Pancreas (tissue), 10 donors: ENCODE measurements at places on chromosomes 5 and 9.

DNA sequence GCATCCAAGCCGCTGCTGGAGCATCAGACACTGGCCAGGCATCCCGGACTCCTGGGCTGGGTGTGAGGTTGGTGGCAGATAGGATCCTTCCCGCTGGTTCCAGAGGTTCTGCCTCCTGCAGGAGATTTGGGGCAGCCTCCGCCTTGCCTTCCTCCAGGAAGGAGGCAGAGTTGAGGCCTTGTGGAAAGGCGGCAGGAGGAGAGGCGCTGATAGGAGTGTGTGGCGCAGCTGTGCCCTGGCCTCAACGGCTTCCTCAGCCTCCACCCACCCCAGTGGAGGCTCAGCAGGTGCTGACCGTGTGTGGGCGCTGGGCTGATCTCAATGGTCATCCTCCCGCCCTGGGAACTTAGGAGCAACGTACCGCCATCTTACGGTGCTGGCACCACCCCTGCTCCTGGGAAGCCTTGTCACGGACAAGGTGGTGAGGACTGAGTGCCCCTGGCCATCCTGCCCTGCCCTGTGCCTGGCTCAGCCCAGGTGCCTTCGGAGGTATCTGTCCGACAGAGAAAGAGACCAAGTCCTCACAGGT is 10.2 kb downstream of the NCS1 start:
- no peak for DNase-seq
- H3K4me3 ChIP-seq = no peak overlapping the region
- no peaks in the 10 kb centered on the region for H3K4me1 ChIP-seq

DNA sequence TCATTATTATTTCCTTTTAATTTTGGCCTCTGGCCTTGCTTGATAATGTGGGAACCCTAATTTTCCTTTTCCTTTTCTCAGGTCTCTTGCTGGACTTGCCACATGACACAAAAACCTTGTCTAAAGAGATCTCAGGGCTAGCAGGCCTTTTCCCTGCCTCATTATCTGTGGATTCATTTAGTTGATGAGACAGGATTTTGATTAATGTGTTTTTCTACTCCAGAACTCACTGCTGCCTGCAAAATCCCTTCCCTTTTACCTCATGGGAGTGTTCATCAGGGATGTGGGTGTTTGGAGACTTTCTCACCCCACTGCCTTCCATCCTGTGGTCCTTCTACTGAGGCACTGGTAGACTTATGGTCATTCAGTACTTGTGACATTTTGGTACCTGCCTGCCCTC is 56.2 kb upstream of the MAMDC2 start:
- no peaks in the 10 kb centered on the region for H3K27me3 ChIP-seq
- H3K36me3 ChIP-seq = no peaks in the 10 kb centered on the region
- no peak overlapping the region for H3K27ac ChIP-seq
- no peak overlapping the region for H3K4me3 ChIP-seq
- H3K4me1 ChIP-seq = no peaks in the 10 kb centered on the region

GRCh38 chr5:55231919-55232270 is 1.5 kb downstream of the CCNO start:
- no peaks in the 10 kb centered on the region for H3K36me3 ChIP-seq
- no peak for DNase-seq
- peak overlapping the region; percentile 55 for H3K4me3 ChIP-seq
- peak overlapping the region; percentile 90 for H3K27ac ChIP-seq
- no peaks in the 10 kb centered on the region for H3K27me3 ChIP-seq
- no peaks in the 10 kb centered on the region for H3K4me1 ChIP-seq

DNA sequence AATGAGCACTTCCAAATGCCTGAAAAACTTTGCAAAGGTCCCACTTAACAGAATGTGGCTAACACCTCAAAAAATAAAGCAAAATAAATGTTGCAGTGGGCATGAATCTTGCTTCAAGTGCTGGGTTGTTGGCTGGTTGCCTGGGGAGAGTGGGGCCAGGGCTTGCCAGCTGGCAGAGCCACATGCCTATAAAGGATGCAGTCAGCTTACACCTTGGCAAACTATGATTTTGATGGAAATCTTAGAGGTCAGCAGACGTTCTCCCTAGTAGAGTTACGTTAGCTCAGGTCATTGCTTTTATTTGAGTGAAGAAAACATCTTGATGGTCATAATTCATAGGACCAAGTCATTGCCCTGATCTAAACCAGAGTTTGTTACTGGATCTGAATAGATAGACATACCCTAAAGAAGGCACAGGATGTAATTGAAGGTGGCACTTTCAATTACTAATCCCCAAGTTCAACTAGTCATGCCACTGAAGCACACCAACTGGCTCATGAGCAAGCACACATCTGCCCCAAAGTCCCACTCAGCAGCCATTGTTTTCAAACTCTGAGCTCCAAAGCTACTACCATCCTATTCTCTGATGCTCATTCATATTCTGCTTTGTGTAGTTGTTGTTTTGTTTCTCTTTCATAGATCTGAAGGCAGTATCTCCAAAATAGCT is 51.2 kb upstream of the ZSWIM6 start:
- H3K27me3 ChIP-seq = no peaks in the 10 kb centered on the region
- H3K4me1 ChIP-seq = peaks cover 12% of the 10 kb centered on the region
- H3K27ac ChIP-seq = no peak overlapping the region
- no peak overlapping the region for H3K4me3 ChIP-seq
- peak; percentile 71 for DNase-seq
- H3K36me3 ChIP-seq = no peaks in the 10 kb centered on the region

- no peaks in the 10 kb centered on the region for H3K4me1 ChIP-seq
- H3K27ac ChIP-seq = no peak overlapping the region
- no peaks in the 10 kb centered on the region for H3K27me3 ChIP-seq
- no peak for DNase-seq
- no peak overlapping the region for H3K4me3 ChIP-seq
Observed at GRCh38 chr5:67805666-67806348, 409.7 kb upstream of the PIK3R1 start.

DNA sequence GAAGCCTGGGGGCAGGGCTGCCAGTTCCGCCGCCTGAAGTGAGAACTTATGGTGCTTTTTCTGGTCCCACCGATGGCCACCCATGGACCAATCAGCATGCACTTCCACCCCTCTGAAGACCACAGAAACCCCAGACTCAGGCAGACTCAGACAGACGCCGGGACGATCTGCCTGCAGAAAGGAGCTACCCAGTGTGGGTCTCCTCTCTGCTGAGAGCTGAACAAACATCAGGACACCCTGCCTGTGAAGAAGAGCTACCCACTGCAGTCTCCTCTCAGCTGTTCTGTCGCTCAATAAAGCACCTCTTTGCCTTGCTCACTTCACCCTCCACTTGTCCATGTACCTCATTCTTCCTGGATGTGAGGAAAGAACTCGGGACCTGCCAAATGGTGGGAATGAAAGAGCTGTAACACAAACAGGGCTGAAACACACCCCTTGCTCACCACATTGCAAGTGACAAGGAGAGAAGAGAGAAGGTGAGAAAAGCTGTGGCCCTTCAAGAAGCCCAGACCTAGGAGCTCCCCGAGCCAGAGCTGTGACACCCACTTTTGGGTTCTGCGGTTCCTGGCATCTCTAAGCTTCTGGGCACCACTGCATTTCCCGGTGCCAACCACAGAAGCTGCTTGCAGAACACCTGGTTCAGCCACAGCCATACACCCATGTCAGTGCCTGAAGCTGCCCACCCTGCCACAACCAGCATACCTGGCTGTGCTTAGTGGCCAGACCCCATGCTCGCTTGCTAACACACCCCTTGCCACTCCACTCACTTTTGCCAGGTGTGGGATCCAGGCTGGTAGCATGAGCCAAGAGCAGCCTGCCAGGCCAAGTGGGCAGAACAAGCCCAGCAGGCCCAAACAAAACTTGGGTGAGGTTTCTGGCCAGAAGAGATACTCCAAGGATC is 114.3 kb upstream of the TSLP start:
- DNase-seq = peak; percentile 31
- no peaks in the 10 kb centered on the region for H3K27me3 ChIP-seq
- no peak overlapping the region for H3K4me3 ChIP-seq
- H3K4me1 ChIP-seq = no peaks in the 10 kb centered on the region

GRCh38 chr5:173915310-173916014 is 27.3 kb downstream of the CPEB4 start:
- no peak overlapping the region for H3K4me3 ChIP-seq
- H3K4me1 ChIP-seq = peaks cover 19% of the 10 kb centered on the region
- no peak overlapping the region for H3K27ac ChIP-seq
- no peak for DNase-seq
- no peaks in the 10 kb centered on the region for H3K27me3 ChIP-seq

DNA sequence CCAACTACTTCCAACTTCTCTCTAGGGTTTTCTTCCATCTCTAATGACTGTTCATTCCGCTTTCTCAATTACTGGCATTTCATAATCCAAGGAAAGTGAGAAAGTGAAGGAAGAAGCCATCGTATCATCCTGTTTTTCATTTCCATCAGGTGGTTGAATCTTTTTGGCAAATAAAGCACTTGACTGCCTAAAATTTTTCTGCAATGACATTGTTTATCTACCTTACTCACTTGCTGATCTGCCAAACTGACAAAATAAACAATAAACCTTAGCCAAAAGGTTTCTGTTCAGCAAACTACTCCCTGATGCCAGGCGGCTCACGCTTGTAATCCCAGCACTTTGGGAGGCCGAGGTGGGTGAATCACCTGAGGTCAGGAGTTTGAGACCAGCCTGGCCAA is 18.4 kb downstream of the FNBP1 start:
- no peaks in the 10 kb centered on the region for H3K27me3 ChIP-seq
- no peak overlapping the region for H3K27ac ChIP-seq
- DNase-seq = no peak
- no peak overlapping the region for H3K4me3 ChIP-seq
- H3K4me1 ChIP-seq = no peaks in the 10 kb centered on the region
- H3K36me3 ChIP-seq = no peaks in the 10 kb centered on the region

GRCh38 chr5:73312146-73312871 is 136.3 kb downstream of the FOXD1 start:
- no peak overlapping the region for H3K4me3 ChIP-seq
- H3K4me1 ChIP-seq = no peaks in the 10 kb centered on the region
- no peak overlapping the region for H3K27ac ChIP-seq

DNA sequence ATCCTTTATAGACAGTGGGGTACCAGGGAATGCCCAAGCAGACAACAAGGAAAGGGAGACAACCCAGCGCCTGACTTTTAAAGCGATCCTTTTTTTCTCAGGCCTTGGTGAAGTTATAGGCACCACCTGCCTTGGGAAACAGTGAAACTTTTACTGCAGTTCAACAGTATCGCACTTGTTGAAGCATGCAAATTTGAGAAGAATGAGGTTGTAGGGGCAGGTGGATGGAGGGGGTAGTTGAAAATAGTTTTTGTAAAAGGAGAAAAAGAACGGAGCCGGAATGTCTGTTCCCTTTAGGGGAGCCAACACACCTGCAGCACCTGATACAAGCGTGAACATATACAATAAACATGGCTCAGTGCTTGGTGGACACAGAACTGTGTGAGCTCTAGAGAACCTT is 190.2 kb upstream of the NR3C1 start:
- no peaks in the 10 kb centered on the region for H3K36me3 ChIP-seq
- DNase-seq = no peak
- H3K4me3 ChIP-seq = no peak overlapping the region
- no peak overlapping the region for H3K27ac ChIP-seq

- no peaks in the 10 kb centered on the region for H3K36me3 ChIP-seq
Observed at GRCh38 chr5:126849101-126849678, 72.3 kb downstream of the LMNB1 start.

DNA sequence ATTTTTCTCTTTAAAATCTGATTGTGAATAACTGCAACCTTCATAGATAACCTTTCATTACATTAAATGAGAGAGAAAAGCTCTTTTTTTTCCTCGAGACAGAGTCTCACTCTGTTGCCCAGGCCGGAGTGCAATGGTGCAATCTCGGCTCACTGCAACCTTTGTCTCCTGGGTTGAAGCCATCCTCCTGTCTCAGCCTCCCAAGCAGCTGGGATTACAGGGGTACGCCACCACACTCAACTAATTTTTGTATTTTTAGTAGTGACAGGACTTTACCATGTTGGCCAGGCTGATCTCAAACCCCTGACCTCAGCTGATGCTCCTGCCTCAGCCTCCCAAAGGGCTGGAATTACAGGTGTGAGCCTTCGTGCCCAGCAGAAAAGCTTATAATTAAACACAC is 69.9 kb upstream of the ERBIN start:
- DNase-seq = no peak
- no peaks in the 10 kb centered on the region for H3K27me3 ChIP-seq
- H3K36me3 ChIP-seq = no peaks in the 10 kb centered on the region
- H3K27ac ChIP-seq = no peak overlapping the region
- H3K4me3 ChIP-seq = no peak overlapping the region

DNA sequence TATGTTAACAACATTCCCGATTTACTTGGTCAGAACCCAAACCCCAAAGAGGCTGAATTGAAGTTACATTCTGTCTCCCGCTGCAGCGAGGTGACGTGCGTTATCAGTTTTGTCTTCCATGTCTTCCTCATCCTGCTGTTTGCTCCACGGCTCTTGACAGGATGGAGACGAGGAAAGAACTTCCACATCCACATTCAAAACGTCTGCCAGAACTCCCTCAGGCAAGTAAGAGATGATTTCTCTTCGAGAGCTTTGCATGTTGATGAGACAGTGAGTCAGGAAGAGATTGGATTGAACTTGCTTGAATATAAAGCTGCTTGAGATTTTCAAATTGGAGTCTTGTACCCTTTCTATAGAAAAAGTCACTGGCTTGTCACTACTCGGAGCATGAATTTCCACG is 242.6 kb downstream of the AUH start:
- H3K36me3 ChIP-seq = no peaks in the 10 kb centered on the region
- H3K27me3 ChIP-seq = no peaks in the 10 kb centered on the region
- H3K4me1 ChIP-seq = no peaks in the 10 kb centered on the region
- H3K4me3 ChIP-seq = no peak overlapping the region
- H3K27ac ChIP-seq = no peak overlapping the region

DNA sequence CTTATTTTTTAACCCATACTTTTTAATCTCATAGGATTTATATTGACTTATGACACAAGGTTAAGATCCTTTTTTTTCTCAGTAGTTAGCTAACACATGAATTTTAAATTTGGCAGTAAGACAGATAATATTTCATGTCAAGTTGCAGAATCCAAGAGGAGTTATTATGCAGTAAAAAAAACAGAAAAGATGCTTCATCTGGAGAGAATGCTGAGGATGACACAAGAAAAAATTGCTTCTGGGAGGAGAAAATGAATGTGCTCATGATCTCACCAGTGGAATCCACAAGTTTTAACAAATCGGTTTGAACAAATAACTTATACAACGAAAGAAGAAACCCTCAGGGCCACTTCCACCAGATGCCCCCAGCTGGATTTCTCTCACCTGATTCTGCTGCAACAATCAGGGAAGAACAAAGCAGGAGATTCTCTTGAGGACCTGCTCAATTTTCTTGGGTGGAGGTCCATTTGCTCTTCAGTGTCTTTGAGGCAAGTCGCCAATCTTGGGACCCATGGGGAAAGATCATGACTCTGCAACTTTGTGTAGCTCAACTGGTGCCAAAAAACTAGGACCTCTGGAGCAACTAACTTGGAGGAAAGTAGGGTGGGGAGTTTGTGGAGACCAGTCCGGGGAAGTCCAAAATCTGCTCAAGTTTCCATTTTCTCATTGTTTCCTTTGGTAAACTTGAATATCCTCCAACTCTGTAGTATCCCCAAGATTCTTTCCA is 50.5 kb upstream of the TNFSF15 start:
- H3K4me3 ChIP-seq = no peak overlapping the region
- H3K36me3 ChIP-seq = no peaks in the 10 kb centered on the region
- no peaks in the 10 kb centered on the region for H3K4me1 ChIP-seq

DNA sequence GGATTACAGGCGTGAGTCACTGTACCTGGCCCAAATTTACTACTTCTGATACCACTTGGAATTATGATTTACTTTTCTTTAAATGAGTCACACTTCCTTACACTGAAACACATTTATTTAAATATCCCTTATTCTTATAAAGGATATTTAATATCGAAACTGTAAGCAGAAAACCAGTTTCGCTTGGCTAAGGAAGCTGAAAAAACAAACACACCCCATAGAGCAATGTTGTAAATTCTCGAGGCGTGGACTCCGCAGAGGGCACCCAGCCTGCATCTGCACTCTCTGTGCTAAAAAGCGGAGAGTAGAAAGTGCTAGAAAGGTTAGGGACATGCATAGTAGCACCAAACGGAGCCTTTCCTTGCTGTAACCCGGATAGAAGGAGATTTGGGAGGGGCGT is 86.5 kb downstream of the HMCN2 start:
- no peaks in the 10 kb centered on the region for H3K4me1 ChIP-seq
- no peak overlapping the region for H3K4me3 ChIP-seq
- no peaks in the 10 kb centered on the region for H3K27me3 ChIP-seq
